G401 (cell line): ENCODE measurements at places on chromosomes 5 and 9. TPM values are rescaled to one million over a fixed set of nuclear protein-coding genes. Genes with fewer than 3 reads are reported as not detected.

The CCDC171 gene
- 0.55 and 2.4 TPM in 2 replicates for total RNA-seq

The CCL28 gene
- not detected in 2 replicates for total RNA-seq

The CCDC180 gene
- 2.4 and 6.2 TPM in 2 replicates for total RNA-seq

The PANK3 gene
- total RNA-seq: 30.7 and 44.6 TPM in 2 replicates

The INIP gene
- 28.1 and 31.3 TPM in 2 replicates for total RNA-seq

The MLANA gene
- not detected in 2 replicates for total RNA-seq

The PCDHGB7 gene
- 0.68 TPM in 1 of 2 replicates, not detected in the other for total RNA-seq

The GFRA3 gene
- total RNA-seq: not detected in 2 replicates

The UQCRQ gene
- 108 and 215 TPM in 2 replicates for total RNA-seq

The CANX gene
- 281 and 477 TPM in 2 replicates for total RNA-seq

The DMGDH gene
- not detected in 2 replicates for total RNA-seq

The MRPL41 gene
- 75.7 and 102 TPM in 2 replicates for total RNA-seq

The CDH6 gene
- 0.43 and 0.58 TPM in 2 replicates for total RNA-seq

The KCNV2 gene
- total RNA-seq: not detected in 2 replicates

The GHR gene
- total RNA-seq: not detected in 2 replicates

The CD74 gene
- 118 and 123 TPM in 2 replicates for total RNA-seq

The GFI1B gene
- total RNA-seq: 1.5 TPM in 1 of 2 replicates, not detected in the other

The UNC13B gene
- 8.7 and 10.3 TPM in 2 replicates for total RNA-seq

The CATSPER3 gene
- total RNA-seq: not detected in 2 replicates

The ELAVL2 gene
- total RNA-seq: not detected in 2 replicates

The OTULINL gene
- 0.25 and 1.7 TPM in 2 replicates for total RNA-seq

The HOMER1 gene
- total RNA-seq: 27.7 and 28.0 TPM in 2 replicates

The CARD9 gene
- total RNA-seq: 0.25 and 0.98 TPM in 2 replicates

The FSD1L gene
- total RNA-seq: 1.1 and 22.1 TPM in 2 replicates

The ELOVL7 gene
- total RNA-seq: 34.8 and 37.3 TPM in 2 replicates

The FCN2 gene
- not detected in 2 replicates for total RNA-seq

The FOXD4L4 gene
- total RNA-seq: 0.12 TPM in 1 of 2 replicates, not detected in the other

The GRXCR2 gene
- not detected in 2 replicates for total RNA-seq

The ARHGEF39 gene
- total RNA-seq: 12.3 and 12.4 TPM in 2 replicates

The ZNF879 gene
- total RNA-seq: 1.4 and 3.5 TPM in 2 replicates

The LEAP2 gene
- not detected in 2 replicates for total RNA-seq

The RFESD gene
- total RNA-seq: 0.98 and 5.4 TPM in 2 replicates

The MARCOL gene
- not detected in 2 replicates for total RNA-seq

The GARNL3 gene
- total RNA-seq: 7.5 and 14.3 TPM in 2 replicates

The PRUNE2 gene
- total RNA-seq: not detected in 2 replicates

The SOHLH1 gene
- not detected in 2 replicates for total RNA-seq

The GPRIN1 gene
- 15.3 and 19.9 TPM in 2 replicates for total RNA-seq

The TERT gene
- total RNA-seq: 0.85 and 1.5 TPM in 2 replicates

The TRPM3 gene
- not detected in 2 replicates for total RNA-seq

The ZDHHC11 gene
- 5.4 and 6.0 TPM in 2 replicates for total RNA-seq

The CTSV gene
- 8.2 and 18.6 TPM in 2 replicates for total RNA-seq

The GNA14 gene
- not detected in 2 replicates for total RNA-seq

The SH2D3C gene
- 4.6 and 6.5 TPM in 2 replicates for total RNA-seq

The HMMR gene
- total RNA-seq: 51.6 and 77.6 TPM in 2 replicates

The LHX3 gene
- total RNA-seq: not detected in 2 replicates

The BASP1 gene
- total RNA-seq: not detected in 2 replicates

The DMRT3 gene
- not detected in 2 replicates for total RNA-seq

The GOLGA1 gene
- total RNA-seq: 10.8 TPM in 2 replicates

The NUTM2G gene
- total RNA-seq: not detected in 2 replicates

The PCDHA9 gene
- not detected in 2 replicates for total RNA-seq

The RAI14 gene
- total RNA-seq: 20.0 and 25.5 TPM in 2 replicates

The F12 gene
- 3.1 and 11.4 TPM in 2 replicates for total RNA-seq

The P4HA2 gene
- 24.7 and 26.2 TPM in 2 replicates for total RNA-seq

The SPINK4 gene
- total RNA-seq: not detected in 2 replicates

The CDH12 gene
- total RNA-seq: not detected in 2 replicates

The CRB2 gene
- total RNA-seq: 18.2 and 18.7 TPM in 2 replicates

The TOPORS gene
- 16.7 and 19.6 TPM in 2 replicates for total RNA-seq

The STPG3 gene
- not detected in 2 replicates for total RNA-seq

The STXBP1 gene
- 2.8 and 11.2 TPM in 2 replicates for total RNA-seq
